ENCODE measurements at places on chromosomes 13 and 19.
A peak's percentile ranks its signal among the peaks of the same experiment; 100 is the strongest.

DNA sequence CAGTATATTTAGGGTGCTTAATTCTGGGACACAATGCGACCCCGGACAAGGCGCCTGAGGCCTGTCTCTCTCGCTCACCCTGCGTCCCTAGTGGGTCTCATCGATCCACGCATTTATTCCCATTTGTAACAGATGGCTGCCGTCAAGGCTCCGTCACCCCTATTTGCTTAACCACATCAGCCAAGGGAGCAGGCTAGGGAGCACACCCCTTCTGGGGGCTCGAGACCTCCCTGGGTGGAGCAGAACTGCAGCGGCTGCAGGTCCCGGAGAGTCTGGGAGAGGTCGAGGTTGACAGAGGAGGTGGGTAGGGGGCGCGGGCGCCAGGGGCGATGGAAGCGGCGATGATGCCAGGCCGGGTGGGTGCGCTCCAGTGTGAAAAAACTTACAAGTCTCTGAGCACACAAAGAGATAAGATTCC, 507 bp downstream of the ALG5 start:
- no peak for DNase-seq

GRCh38 chr19:397321-397720, 11.6 kb downstream of the C2CD4C start:
- no peak for DNase-seq

GRCh38 chr13:29323954-29324353, 271.5 kb downstream of the SLC7A1 start:
- DNase-seq = no peak

DNA sequence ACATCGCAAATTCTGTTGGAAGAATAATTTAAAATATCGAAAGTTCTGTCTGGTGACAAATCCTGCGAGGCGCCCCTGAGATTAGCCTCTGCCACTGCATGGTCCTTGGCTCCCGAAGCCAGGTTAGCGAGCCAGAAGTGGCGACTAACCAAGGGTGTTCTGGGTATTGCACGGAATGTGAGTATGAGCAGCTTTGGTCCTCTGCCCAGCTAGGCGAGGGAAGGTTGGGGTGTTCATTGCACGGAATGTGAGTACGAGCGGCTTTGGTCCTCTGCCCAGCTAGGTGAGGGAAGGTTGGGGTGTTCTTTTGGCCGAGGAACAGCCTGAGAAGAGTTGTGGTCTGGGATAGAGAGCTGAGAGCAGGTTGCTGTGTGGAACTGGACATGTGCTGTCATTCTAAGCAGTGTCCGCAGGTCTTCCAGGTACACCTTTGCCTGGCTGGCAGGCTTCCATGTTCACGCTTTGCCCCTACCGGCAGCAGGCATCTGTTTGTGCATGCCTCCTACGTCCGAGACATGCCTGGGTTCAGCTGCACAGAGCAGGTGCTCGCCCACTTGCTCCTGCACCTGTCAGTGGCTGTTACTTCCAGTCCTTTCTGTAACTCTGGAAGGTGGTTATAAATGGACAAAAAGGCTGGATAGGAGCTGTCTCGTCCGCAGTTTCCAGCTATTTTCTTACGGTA, 18.3 kb upstream of the TEX29 start:
- DNase-seq = no peak

DNA sequence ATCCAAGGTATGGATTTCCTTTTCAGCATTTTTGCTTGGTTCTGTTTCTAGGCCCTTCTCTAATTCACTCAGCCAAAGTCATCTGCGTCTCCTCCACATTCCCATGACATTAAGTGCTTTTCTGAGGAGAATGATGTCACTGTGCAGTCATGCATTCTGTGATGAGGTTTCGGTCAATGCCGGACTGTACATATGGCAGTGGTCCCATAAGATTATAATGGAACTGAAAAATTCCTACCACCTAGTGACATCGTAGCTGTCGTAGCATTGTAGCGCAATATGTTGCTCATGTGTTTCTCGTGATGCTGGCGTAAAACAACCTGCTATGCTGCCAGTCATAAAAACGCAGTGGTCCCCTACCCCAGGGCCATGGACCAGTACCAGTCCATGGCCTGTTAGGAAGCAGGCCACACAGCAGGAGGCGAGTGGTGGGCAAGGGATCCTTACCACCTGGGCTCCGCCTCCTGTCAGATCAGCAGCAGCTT, 63.4 kb upstream of the TNFRSF19 start:
- DNase-seq = no peak

GRCh38 chr13:104980586-104980985, 1554.9 kb downstream of the EFNB2 start:
- DNase-seq = no peak

DNA sequence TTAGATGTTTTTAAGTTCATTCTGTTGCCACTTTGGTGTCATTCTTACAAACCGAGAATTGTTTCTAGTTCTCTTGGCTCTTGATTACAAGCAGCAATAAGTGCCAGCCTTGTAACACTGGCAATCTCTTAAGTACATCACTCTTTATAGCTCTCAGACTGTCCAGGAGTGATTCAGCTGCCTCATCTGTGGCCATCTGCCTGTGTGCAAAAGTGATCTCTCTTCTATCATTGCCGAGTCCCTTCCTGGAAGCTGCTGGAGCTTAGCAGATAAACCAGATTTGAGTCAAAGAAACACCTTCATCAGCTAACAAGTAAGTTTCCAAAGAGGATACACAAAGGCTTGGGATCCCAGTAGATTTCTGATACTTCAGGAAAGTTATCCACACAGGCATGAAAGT, 23.2 kb downstream of the STOML3 start:
- DNase-seq = no peak

DNA sequence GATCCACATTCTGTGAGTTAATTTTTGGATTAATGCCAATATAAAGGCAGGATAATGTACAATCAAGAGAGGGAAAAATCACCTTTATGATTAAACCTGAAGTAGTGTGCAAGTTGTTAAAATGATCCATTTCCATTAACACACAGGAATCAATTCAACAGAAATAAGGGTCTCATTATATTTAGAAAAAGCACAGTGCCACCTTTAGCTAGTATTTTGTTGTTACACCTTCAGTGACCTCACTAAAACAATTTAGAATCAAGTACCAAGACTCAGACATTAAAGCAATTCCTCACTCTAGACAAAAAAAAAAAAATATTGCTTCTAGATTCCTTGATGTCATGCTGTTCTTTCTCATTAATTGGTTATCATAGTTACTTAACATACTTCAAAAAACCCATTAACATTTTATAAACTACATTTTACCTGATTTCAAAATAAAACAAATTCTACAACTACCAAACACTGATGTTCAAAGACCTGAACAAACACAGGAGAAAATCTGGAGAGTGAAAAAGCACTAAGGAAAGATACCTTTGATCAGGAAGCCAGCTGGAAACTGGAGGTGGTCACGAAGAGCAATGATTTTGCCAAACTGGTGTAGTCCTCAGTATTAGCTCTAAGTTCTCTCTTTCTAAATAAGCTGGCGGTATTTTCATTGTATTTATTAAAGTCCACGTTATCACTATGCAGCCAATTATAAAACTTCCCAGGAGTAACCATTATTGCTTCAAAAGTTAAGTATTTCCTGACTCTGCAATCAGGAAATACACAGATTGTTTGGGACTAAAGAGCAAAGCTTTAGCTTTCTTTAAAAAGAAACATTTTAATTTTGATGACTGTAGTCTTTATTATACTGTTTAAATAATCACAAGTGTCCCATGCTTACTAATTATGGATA, 115.3 kb downstream of the TBC1D4 start:
- DNase-seq = no peak

DNA sequence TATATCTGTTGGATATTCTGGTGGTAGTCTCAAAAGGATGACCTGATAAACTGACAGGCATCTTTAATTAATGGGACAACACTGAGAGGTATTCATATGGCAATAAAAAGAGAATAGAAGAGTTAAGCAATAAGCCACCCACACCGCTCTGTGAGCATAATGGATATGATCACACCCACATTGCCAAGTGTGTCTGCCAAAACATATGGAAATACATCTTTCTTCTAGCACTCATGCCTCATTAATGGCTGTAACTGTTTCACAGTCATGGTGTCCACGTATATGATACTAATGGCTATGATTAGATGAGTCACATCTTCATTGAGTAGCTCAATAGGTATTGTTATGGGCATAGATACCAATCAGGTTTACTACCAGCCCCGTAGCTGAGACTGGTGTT, 13.1 kb downstream of the IGFL3 start:
- no peak for DNase-seq

DNA sequence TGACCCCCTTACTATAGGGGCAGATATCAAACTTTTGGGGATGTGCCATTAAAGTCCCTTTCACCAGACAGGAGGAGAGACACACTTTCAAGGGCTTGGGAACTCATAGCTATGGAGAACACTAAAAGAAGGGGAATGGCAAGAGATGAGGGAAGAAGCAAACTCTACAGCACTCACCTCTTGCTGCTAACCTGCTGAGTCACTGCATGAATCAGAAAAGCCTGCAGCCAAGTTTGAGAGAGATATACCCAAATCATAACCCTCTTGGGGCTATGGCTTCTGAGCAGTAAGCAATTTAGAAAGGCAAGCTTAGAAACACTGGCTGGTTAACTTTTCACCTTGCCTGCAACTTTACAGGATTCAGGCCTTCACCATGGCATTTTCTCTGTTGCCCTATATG, 1028.0 kb downstream of the UQCRFS1 start:
- DNase-seq = no peak

GRCh38 chr13:98386637-98387036, 190.3 kb downstream of the STK24 start:
- DNase-seq = no peak

DNA sequence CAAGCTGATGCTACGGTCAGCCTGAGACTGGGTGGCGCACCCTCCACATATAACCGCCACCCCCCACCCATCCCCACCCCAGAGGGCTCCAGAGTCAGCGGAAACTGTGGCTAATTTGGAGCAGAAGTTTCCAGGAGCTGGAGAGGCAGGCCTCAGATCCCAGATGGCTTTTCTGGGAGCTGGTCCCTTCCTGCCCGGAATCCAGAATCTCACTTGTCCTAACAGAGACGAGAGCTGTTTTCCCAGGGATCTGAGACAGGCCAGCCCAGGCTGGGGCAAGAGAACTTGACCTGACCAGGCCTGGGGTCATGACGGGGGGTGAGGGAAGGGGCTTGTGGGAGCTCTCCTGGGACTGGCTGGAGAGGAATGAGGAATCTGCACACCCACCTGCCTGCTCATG, 6.5 kb downstream of the EPHX3 start:
- no peak for DNase-seq

- DNase-seq = peak; percentile 53
Measured at GRCh38 chr19:50909240-50910070, 1.7 kb downstream of the KLK4 start.

DNA sequence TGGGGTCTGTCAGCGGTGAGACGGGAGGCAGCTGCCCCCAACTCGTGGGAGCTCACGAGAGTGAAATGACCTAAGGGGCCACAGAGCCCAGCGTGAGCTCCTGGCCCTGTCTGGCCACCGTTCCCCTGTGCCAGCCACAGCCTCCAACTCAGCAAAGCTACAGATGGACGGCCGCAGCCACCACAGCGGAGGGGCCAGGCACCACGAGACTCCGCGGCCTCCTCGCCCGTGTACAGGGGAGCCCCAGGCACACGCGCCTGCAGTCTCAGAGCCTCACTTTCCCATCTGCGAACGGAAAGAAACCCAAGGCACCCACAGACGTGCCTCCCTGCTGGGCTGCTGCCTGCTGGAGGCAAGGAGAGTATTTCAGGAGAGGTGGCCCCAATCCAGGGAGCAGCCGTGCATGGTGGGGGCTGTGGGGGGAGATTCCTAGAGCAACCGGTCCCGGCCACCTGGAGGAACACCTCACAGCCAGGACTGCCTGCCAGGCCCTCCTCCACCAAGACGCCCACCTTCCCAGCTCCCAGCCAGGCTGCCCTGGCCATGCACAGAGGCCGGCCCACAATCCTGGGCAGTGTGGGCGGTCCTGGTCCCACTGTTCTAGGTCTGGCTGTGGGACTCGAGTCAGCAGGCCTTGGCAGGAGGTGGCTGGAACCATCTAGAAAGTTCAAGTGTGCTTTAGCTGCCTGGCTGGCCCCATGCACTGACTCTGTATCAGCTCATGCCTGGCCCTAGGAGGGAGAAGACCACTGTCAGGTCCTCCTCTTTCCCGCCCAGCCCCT, 1.9 kb downstream of the MKNK2 start:
- DNase-seq = no peak

DNA sequence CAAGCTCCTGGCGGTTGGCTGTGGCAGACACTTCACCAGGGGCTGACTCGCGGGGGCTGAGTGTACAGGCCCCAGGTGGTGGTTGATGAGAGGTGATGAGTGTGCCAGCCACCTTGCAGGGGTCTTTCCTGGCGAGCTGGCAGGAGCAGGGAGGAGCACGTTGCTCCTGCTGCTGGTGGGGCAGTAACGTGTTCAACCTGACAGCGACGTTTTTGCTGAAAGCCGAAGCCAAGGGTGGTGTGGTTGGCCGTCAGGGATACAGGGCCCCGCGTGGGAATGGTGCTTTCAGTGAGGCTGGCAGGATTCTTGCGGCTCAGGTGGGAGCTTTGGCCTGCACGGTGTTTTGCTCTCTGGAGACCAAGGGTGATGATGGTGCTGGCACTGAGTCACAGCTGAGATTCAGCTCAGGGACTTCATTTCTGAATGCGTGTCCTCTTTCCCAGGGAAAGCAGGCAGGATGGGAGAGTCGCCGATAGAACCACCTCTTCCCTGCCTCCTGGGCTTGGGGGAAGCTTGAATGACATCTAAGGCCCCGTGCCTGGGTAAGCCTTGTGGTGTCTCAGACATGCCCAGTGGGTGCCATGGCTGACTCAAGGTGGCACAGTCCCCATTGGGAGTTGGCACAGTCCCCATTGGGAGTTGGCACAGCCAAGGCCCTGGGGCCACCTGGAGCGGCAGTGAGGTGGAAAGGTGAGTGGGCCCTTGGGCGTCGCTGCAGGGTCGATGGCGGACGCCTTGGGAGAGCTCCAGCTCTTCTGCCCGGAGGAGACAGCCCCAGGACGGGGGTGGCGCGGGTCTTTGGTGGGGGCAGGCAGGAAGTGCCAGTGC, 8.8 kb downstream of the DAZAP1 start:
- DNase-seq = no peak

DNA sequence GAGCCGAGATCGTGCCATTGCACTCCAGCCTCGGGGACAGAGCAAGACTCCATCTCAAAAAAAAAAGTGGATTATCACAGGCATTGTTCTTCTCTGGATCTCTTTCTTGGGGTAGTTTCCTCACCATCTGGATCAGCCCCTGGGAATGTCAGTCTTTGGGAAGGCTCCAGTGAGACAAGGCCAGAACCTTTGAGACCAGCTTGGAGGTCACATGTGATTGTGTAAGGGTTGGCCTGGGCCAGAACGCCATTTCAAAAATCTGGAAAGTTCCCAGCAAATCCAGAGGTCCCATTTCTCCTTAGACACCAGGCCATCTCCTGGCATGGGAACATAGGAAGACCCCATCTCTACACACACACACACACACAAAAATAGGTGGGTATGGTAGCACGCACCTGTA, 14.2 kb upstream of the ANGPTL8 start:
- DNase-seq = no peak

- no peak for DNase-seq
Measured at GRCh38 chr19:18109733-18110608, 12.4 kb downstream of the MAST3 start.

DNA sequence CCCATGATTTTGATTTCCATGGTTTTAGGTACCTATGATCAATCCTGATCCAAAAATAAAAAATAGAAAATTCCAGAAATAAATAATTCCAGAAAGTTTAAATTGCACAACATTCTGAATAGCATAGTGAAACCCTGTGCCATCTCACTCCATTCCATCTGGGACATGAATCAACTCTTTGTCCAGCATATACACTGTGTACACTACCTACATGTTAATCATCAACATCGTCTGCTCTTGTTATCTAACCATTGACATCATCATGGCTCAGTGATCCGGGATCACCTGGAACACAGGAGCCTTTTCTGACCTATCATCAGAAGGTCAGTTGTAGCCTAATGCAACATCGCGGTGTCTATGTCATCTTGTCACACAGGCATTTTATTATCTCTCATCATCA, 75.6 kb downstream of the MYO16 start:
- no peak for DNase-seq
